Hematopoietic multipotent progenitor cell treated with erythropoietin and hydrocortisone succinate and interleukin-3 and kit ligand, for 8 days (in vitro differentiated cells): ENCODE measurements at places on chromosomes 3 and 15.
A peak's percentile ranks its signal among the peaks of the same experiment; 100 is the strongest.

- DNase-seq, result no peak
Observed at GRCh38 chr3:119769394-119770149, 12.3 kb upstream of the NR1I2 start.

- peak; percentile 24 for DNase-seq
Observed at GRCh38 chr15:85412956-85413854, 32.8 kb downstream of the AKAP13 start.

- no peak for DNase-seq
Observed at GRCh38 chr3:99549957-99550603, 88.3 kb upstream of the COL8A1 start.

DNA sequence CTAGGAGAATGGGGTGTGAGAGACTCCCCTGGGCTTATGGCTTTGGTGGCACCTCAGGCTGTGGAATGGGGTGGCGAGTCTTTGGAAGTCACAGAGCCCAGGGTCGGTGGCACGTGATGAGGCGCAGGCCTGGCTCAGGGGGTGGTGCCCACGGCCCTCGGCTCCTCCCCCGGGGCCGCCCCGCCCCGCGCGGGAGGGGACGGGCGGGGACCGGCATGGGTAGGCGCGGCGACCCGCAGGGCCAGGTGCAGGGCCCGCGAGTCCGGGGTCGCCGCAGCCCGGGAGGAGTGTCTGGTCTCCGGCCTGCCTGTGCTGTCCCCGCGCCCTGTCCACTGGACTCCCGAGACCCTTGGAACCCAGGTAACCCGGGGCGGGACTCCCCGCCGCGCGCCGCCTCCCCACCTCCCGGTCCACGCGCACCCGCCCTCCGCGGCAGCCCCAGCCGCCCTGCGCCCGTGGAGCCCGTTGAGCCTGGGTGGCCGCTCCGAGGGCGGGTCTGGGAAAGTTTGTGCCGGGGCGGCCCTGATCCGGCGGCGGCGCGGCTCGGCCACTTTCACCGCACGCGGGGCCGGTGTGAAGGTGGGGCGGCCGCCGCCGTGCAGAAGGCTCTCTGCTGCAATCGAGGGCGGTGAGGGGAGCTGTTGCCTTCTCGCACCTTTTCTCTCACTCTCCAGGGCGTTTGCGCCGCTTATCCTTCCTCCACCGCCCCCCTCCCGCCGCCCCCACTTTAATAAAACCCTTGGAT, at the start of gene PAQR5:
TSS of gene PAQR5 (plus strand) at position 216 of the 745 bp plus-strand sequence. CDS start 61,169 bp downstream, outside the sequence.
- peak; percentile 37 for DNase-seq

DNA sequence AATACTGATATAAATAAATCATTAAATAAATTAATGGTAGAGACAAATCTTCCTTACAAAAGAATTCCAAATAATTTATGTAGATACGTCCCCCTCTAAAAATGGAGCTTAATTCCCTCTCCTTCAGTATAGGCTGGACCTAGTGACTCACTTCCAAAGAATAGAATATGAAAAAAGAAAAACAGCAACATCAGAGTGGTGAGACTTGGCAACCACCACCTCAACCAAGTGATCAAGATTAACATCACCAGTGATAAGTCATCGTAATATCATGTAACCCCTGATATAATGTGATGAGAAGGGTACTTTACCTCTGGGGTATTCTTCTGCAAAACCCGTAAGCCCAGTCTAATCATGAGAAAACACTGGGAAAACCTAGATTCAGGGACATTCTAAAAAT, 13.4 kb downstream of the GOLGB1 start:
- DNase-seq, result no peak

GRCh38 chr3:115871735-115872134, 248.4 kb downstream of the GAP43 start:
- DNase-seq, result no peak

DNA sequence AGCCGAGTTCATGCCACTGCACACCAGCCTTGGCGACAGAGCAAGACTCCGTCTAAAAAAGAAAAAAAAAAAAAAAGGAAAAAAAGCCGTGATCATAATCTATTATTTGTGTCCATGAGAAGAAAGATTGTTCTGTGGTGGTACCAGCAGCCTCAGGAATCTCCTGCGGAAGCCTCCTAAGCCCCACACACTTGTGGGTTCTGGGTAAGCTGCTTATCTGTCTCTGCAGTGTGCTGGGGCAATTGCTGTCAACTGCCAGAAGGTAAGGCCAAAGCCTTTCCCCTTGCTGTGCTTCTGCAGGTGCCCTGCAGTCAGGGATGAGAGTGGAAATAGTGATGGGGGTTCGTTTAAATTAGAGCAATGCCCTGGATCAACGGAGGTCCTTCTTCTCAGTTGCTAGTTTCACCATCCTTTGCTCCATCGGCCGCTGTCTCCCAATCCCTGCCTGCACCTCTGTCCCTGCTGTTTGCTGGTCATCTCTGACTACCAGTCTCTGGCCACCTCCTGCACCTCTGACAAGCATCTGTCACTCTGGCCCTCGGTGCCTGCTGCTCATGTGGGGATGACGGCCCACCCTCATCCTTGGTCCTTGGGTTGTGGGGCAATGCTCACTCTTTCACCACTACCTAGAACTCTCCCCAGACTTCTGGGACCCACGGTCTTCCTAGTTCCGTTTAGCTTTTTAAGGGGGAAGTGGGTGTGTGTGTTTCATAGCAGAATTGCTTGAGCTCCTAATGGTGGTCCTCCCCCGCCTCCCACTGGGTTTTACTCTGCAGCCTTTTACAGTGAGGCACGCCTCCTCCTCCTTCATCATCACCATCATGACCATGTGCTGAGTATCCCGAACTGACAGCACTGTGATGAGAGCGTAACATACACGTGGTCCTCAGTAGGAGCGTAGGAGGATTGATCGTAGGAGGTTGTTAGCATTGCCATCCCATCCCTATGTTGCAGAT, 25.5 kb downstream of the CHRD start:
- peak; percentile 44 for DNase-seq

DNA sequence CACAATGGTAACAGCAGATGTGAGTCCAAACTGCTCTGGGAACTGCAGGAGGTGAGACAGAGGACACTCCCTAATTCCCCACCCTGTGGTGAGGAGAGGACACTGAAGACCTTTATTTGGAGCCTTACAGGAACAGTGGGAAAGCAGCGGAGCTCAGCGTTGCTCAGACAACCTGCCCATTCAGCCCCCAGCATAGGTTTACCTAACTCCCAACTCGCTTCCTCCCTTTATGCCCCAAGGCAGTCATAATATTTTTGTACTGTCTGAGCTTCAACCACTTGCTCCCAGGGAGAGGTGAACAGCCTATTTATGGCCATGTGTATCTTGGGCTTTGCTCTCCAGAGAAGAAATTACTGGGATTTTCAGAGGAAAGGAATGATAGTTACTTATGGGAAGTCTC, 34.1 kb downstream of the SHC4 start:
- DNase-seq, result no peak
